ENCODE measurements at places on chromosomes 4 and X. TPM values are rescaled to one million over a fixed set of nuclear protein-coding genes. Genes with fewer than 3 reads are reported as not detected.

DNA sequence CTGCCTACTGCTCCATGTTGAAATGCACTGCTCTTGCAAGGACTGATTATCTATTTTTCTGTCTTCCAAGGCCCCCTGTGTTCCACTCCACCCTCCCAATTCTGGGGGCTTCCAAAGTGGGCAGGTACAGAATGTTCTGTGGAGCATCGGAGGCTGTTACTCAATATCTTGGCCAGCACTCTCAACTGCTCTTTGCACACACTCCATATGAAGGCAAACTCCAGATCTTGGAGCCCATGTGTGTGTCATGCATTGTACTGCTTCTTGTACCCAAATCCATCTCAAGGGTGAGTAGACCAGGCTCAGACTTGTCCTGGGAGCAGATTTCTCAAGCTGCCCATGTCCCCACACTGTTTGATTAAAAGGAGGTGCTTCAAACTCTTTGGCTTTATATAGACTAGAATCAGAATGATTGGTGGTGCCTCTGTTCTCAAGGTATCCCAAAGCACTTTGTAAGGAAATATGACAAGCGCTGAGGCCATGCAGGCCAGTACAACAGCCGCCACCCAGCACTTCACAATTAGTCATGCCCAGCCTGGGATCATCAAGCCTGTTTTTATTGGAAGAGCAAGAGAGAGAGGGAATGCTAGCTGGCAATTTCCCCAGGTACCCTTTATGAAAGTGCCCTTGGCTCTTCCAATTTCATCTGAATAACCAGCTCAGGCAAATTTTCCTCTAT, 44.3 kb downstream of the AR start:
- DNase-seq = no peak

DNA sequence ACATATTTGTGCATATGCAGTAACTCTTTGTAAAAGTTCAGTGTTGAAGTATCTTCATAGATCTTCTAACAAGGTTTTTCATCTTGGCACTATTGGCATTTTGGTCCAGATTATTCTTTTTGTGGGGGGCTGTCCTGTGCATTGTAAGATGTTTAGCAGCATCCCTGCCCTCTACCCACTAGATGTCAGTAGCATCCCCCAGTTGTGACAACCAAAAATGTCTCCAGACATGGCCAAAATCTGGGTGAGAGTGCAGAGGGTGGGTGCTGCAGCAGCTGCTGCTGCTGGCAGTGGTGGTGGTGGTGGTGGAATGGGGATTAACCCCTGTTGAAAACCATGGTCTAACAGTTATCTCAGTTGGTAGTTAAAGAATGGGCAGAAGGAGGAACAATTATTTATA, 370.0 kb downstream of the GPAT3 start:
- no peak for DNase-seq

VCX2 gene
- total RNA-seq = not detected

ZAR1 gene
- total RNA-seq = not detected

All from left cardiac atrium (tissue), 4 donors.